Endodermal cell (in vitro differentiated cells): ENCODE measurements at places on chromosomes 1 and 21. TPM values are rescaled to one million over a fixed set of nuclear protein-coding genes. Genes with fewer than 3 reads are reported as not detected.

DNA sequence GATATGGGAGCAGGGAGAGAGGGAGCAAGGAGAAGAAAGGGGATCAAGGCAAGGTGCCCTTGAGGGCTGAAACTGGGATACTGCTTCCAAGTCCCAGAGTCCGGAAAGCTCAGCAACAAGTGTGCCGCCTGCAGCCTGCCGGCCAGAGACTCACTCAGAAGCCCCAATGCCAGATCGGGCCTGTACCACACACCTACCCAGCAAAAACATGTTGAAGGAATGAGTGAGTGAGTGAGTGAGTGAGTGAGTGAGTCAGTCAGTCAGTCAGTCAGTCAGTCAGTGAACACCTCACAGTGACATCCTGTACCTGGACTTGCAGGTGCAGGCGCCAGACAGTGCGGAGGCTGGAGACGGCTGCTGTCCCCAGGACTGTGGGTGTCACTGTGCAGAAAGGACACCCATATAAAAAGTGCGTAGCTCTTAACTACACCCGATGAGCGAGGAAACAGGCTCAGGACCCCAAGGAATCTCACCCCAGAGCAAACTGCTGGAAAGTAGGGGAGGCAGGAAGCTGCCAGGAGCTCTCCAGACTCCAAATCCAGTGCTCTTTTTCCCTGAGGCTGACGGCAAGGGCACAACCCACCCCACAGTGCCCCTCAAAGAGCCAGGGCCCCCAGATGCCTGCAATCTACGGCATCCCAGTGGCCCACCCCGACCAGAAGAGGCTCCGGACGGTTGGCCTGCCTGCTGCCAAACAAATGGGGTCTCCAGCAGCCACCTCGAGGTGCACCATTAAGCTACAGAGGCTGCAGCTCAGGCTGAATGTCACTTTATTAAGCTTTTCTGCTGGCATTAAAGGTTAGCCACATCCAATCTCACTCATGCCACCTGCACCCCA, 261.7 kb downstream of the NPHP4 start:
- peaks cover 7% of the 10 kb centered on the region for H3K4me1 ChIP-seq
- H3K27ac ChIP-seq: no peak overlapping the region
- H3K4me3 ChIP-seq: no peak overlapping the region
- no peaks in the 10 kb centered on the region for H3K36me3 ChIP-seq

The PDE9A gene
- 38.0 and 45.9 TPM in 2 replicates for total RNA-seq

DNA sequence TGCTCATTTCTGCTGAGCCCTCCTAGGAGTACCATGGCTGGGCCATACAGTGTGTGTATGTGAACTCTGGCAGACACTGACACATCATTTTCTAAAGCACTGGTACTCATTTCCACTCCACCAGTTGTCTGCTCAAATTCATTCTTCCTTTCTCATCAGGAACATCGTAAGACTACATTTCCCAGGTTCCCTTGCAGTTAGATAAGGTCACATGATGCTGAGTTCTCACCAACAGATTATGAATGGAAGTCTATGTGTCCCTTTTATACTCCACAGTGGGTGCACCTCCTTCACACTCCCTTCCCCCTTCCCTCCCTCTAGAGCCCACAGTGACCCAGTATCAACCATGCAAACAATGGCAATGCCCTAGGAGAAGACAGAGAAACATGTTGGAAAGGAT, 38.3 kb upstream of the PAX7 start:
- peaks cover 32% of the 10 kb centered on the region for H3K27me3 ChIP-seq
- DNase-seq: peak; percentile 55
- H3K4me3 ChIP-seq: no peak overlapping the region
- no peaks in the 10 kb centered on the region for H3K36me3 ChIP-seq

DNA sequence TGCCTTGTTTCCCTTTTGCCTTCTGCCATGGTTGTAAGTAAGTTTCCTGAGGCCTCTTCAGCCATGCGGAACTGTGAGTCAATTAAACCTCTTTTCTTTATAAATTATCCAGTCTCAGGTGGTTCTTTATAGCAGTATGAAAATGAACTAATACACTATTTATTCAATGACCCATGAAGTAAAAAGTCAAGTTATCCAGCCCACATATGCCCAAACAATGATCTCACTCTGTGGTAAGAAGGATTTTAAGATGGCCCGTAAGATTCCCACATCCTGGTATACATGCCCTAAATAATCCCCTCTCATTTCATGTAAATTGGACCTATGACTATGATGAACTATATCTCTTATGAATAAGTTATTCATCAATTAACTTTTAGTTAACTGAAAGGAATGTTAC, 1008.3 kb upstream of the B3GALT2 start:
- no peaks in the 10 kb centered on the region for H3K36me3 ChIP-seq
- H3K27ac ChIP-seq: no peak overlapping the region
- H3K4me1 ChIP-seq: no peaks in the 10 kb centered on the region
- H3K4me3 ChIP-seq: no peak overlapping the region
- H3K27me3 ChIP-seq: no peaks in the 10 kb centered on the region
- no peak for DNase-seq

DNA sequence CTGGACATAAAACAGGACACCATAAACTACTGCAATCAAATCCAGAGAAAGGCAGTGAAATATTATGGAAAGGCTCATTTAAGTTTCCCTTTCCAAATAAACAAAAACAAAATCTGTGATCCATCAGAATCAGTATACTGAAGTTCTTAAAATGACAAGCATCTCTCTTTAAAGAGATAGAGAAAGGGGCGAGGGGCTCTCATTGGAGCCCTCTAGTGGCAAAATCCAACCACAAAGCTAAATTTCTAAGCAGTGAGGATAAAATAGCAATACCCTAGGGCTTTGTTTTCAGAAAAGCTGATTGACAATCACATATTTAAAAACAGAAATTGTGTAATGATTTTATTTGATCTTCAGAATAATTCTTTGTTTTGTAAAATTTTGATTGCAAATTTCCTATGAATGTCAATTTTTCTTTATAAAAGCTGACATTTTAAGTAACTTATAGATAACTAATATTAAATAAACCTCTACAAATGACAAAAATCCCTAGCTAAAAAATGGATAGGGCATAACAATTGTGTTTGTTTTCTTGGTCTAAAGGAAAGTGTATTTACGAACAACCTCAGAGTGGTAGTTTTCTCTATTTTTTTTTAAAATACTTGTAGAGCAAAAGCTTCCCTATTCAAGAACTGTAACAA, 138.2 kb downstream of the COL24A1 start:
- H3K4me3 ChIP-seq: no peak overlapping the region
- H3K4me1 ChIP-seq: no peaks in the 10 kb centered on the region
- no peaks in the 10 kb centered on the region for H3K27me3 ChIP-seq
- peak; percentile 54 for DNase-seq
- H3K36me3 ChIP-seq: no peaks in the 10 kb centered on the region
- H3K27ac ChIP-seq: no peak overlapping the region

GRCh38 chr1:60950224-60951063, 131.9 kb upstream of the NFIA start:
- no peak overlapping the region for H3K27ac ChIP-seq
- H3K4me3 ChIP-seq: no peak overlapping the region
- no peaks in the 10 kb centered on the region for H3K4me1 ChIP-seq
- DNase-seq: no peak
- no peaks in the 10 kb centered on the region for H3K36me3 ChIP-seq

The SHE gene
- 0.24 and 0.59 TPM in 2 replicates for total RNA-seq

DNA sequence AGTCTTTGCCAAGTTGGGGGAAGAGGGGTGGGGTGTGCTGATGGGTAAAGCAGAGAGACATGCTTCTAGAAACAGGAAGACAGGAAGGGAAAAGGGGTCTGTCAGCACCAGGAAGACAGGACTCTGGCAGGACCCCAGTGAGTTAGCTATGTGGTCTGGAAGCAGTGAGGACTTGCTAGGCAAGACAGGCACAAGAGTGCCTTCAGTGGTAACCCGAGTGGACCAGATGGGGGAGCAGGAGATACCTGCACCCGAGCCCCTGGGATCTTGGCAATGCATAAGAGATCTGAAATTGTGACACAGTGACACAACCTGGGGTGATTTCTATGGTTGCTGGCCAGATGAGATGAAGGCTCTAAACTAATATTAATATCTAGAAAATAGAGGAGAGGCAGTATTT, 7.0 kb downstream of the TLR5 start:
- H3K36me3 ChIP-seq: no peaks in the 10 kb centered on the region
- no peak overlapping the region for H3K27ac ChIP-seq

The APCS gene
- total RNA-seq: not detected in 3 replicates

DNA sequence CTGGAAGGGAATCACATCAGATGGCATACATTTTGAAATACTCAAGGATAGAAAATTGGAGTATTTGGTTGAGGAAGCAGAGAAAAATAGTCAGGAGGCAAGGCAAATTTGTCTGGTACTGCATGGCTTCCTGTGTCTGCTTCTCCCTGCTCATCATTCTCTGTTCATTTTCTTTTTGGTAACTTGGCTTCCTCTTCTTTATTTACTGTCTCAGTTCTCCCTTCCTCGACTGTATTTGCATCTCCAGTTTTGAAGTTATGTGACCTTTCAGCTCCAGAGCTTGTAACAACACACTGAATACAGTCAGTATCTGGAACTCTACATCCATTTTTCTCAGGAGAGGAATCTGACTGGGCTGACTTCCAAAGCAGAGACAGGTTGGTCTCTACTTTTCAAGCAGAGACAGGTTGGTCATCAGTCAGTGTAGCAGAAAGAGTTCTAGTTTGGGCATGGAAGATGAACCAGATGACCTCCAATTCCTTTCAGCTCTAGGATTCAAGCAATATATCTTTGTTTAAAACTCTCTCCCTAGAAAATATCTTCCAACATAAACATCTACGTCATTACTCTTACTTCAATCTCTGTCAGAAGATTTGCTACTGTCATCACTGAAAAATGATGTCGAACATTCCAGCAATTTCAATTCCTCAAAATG, 571.2 kb downstream of the ADGRL2 start:
- DNase-seq: no peak
- H3K36me3 ChIP-seq: no peaks in the 10 kb centered on the region
- no peaks in the 10 kb centered on the region for H3K4me1 ChIP-seq
- no peak overlapping the region for H3K4me3 ChIP-seq
- H3K27ac ChIP-seq: no peak overlapping the region

- H3K4me3 ChIP-seq: peak overlapping the region; percentile 82
- no peak overlapping the region for H3K27ac ChIP-seq
- H3K27me3 ChIP-seq: peaks cover 6% of the 10 kb centered on the region
- H3K36me3 ChIP-seq: no peaks in the 10 kb centered on the region
- peaks cover 3% of the 10 kb centered on the region for H3K4me1 ChIP-seq
Observed at GRCh38 chr1:5990913-5991312, 1.3 kb downstream of the NPHP4 start.

DNA sequence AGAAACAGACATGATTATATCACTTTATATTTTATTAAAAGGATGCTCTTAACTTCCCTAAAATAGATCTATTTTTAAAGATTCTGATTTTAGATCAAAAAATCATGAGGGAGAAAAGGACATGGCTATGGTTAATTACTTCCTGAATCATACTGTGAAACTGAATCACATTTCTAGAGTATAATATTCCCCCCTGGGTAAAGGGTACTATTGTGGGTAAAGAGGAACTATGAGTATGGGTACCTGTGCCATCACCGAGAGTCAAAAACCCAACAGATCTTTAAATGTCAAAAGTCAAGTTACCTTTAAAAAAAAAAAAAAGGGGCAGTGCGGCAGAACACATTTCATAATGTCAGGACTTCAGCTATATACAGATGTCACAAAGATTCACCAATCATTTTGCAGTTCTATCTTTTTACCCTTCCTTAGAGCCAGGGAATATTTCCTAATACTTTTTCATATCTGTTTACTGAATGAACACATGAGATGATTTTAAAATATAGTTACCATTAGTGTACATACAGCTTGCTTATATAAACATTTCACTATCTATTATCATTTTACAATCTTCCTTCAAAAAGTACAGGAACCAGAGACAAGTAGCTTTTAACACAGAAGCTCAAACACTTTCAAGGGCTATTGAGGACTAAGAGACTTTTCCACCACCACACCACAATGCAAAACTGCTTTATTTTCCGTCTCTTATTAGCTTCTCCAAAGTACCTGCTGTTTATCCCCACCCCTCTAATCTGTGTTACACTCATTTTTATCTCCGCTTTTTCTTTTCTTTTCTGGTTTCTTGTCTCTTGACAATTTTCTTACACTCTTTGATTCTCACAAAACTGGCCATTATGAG, 45.0 kb downstream of the EVI5 start:
- no peaks in the 10 kb centered on the region for H3K4me1 ChIP-seq
- DNase-seq: no peak
- H3K4me3 ChIP-seq: no peak overlapping the region

DNA sequence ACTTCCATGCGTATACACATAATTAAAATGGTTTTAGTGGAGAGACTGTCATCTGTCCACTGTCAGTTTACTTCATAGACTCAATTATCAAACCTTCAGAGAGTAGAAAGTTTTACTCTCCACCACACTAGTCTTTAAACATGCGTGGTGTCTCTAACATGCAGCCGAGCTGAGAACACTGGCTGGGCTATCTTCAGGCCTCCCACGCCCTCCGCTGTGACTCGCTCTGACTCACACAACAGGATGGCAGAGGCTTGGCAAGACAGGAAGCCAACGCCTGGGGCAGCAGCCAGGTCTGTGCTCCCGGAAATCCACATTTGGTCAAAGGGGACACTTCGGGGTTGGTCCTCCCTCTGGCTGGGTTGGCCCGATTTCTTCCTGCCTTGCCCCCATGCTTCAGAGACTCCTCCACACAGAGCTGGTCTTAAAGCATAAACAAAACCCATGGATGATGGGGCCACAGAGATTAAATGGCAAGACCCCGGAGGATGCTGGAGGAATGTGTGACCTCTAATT, 22.7 kb upstream of the IFNGR2 start:
- DNase-seq: peak; percentile 80
- no peak overlapping the region for H3K27ac ChIP-seq
- H3K4me1 ChIP-seq: no peaks in the 10 kb centered on the region
- H3K36me3 ChIP-seq: no peaks in the 10 kb centered on the region
- no peak overlapping the region for H3K4me3 ChIP-seq

- no peaks in the 10 kb centered on the region for H3K27me3 ChIP-seq
- no peaks in the 10 kb centered on the region for H3K4me1 ChIP-seq
- H3K27ac ChIP-seq: no peak overlapping the region
- no peak overlapping the region for H3K4me3 ChIP-seq
- peaks cover 11% of the 10 kb centered on the region for H3K36me3 ChIP-seq
- peak; percentile 67 for DNase-seq
Observed at GRCh38 chr1:203744075-203744972, 20.7 kb upstream of the LAX1 start.

DNA sequence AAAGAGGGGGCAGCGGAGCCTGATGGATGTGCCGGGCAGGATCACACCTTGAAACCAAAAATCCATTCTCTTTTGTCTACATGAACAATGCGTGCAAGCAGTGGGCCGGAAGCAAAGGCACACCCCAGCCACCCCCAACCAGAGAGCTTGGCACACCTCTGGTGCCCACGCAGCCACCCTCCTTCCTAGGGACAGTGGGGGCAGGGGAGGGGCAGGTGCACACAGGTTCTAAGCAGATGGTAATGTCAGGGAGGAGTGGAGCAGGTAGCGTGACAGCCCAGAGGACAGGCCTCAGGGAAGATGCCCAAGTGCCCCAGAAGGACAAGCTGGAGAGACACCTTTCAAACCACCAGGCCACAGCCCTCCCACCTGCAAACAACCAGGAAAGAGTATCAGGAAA, 36.5 kb downstream of the SYF2 start:
- H3K36me3 ChIP-seq: no peaks in the 10 kb centered on the region
- DNase-seq: no peak
- H3K27ac ChIP-seq: no peak overlapping the region

The GJB5 gene
- 0.20 and 0.34 TPM in 2 replicates for total RNA-seq
